Frontal cortex (tissue), 4 donors: ENCODE measurements at places on chromosomes 16 and 17. TPM values are rescaled to one million over a fixed set of nuclear protein-coding genes. Genes with fewer than 3 reads are reported as not detected.

Gene SYNGR3
- 71.3 TPM for total RNA-seq

Gene KRTAP3-1
- total RNA-seq = not detected

DNA sequence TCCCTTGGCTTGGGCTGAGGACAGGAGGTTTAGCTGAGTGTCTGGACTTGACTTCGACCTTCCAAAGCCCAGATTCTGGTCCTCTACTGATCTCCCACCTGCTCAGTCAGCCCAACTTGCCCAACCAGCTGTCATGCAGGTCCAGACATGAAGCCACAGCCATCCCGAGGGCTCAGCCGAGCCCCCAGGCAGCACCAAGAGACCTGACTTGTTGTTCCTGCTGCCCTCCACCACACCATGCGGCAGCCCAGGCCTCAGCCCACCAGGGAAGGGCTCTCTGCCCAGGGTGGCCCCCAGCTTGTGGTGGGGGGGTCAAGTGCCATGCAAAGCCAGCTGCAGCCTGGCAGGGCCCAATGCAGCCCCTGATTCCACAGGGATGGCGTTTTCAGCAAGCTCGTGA is 17.2 kb upstream of the CACNG4 start:
- DNase-seq = no peak

GRCh38 chr17:77264617-77265230 is 124.0 kb downstream of the SEC14L1 start:
- no peak for DNase-seq

DNA sequence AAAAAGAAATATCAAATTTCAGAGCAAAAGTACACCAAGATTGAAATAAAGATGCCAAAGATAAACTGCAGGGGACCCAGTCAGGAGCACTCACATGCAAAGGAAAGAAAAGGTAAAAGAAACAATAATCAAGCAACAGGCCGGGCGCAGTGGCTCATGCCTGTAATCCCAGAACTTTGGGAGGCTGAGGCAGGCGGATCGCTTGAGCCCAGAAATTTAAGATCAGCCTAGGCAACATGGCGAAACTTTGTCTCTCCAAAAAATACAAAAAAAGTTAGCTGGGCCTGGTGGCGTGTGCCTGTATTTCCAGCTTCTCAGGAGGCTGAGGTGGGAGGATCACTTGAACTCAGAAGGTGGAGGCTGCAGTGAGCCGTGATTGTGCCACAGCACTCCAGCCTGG is 107.6 kb upstream of the SMURF2 start:
- DNase-seq = no peak

GRCh38 chr16:30096105-30096861 is at the start of gene YPEL3:
YPEL3 (minus strand) TSS chr16:30096213; CDS start chr16:30095482, 731 bp downstream.
- DNase-seq = peak; percentile 99

GRCh38 chr17:42522263-42522790 is 13.7 kb upstream of the NAGLU start:
- DNase-seq = no peak

DNA sequence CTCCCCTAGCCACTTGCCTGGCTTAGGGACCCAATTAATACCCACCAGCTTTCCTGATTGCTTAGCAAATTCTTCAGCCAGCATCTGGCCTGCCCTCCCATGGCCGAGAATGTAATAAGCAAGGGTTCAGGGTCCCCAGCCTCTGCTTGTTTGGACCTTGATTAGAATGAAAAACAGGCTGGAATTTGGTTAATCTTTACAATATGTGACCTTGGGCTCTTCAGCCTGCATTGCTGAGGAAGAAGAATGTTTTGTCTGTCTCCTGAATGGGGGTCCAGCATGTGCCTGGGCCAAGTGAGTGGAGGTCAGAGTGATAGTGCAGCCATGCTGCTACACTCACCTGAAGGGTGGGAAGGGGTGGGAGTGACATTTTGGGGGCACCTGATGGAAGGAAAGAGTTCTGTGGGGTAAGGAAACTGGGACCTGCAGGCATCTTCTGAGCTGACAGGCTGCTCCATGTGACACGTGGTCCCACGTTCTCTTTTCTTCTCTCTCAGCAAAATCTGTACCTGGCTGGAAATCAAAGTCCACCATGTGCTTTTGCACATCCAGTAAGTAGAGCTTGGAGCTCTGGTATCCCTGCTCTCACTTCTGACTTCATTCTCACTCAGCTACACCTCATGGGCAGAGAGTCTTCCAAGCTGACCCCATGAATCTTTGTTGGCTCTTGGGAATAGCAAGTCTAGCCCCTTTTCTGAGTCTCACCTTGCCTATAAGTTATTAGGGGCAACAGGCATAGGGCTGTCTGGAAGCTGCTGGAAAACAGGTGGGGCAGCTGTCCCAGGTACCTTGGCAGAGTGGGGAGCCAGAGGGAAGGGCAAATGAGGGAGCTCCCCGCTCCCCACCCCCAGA is 5.3 kb downstream of the TMEM106A start:
- no peak for DNase-seq

DNA sequence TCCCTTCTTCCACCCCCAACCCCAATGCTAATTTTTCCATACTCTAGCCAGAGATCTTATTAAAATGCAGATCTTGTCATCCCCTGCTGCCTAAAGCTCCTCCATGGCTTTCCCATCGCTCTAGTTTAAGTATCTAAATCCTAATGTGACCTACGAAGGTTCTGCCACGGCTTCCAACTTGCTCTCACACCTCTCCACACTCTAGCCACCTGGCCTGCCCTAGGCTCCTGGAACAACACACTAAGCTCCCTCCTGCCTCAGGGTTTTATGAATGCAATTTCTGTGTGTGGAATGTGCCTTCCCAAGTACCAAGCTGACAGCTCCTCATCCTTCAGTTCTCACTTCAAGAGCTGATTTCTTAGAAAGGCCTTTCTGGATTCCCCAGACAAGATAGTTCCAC is 16.6 kb downstream of the NXPH3 start:
- DNase-seq = no peak

DNA sequence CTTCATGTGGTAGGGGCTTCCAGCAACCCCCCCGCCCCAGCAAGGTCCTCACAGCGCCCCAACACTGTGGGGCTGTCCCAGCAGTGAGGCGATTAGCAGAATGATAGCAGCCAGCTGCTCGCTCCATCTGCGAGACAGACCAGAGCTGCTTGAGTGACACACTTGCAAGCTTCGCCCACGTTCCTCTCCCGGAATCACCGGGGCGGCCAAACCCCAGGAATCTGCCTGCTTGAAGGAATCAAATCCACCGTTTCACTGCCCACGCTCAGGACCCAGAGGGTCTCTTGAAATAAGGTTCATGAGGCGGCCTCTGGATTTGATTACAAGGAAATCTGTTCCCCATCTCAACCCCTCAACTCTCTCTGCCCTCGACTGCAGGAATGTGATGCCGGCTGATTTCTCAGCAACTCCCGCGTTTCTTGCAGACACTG is 356.0 kb downstream of the C16orf95 start:
- DNase-seq = peak; percentile 67
